ENCODE measurements at places on chromosomes 12 and 14.
A peak's percentile ranks its signal among the peaks of the same experiment; 100 is the strongest.

DNA sequence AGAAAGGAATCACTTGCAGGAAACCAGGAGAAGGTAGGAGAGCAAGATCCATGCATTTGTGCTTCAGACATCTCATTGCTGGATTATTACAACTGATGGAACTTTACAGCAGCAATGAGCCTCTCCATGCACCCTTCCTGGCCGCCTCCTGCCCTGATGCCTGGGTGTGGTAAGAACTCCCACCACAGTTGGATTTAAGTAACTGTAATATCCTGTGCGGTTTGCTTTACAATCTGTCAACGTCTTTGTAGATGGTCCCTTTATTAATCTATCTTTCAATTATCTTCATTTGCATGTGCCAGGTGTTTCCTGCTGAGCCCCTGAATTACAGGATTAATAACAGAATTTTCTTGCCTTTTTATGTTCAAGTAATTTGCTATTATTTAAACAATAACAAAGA is 1300.5 kb upstream of the TMEM132C start:
- no peak for DNase-seq

GRCh38 chr12:65171870-65172269 is 2.5 kb downstream of the LEMD3 start:
- peak; percentile 6 for DNase-seq

DNA sequence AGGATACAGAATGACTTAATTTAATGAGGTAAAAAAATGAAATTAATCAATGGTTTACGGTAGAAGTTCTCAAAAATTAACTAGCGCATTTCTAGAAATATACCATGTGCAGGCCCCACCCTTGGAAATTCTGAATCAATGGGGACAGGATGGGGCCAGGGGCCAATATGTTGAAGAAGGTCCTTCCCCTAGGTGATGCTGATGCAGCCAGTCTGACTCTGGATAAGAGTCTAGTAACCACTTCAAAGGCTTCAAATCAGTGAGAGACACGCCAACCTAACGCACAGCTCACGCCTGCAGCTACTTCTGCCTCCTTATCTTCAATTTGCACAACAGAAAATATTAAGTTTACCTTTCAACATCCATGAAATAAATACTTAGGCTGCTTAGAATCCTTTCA is 14.9 kb downstream of the GIT2 start:
- DNase-seq, result no peak

DNA sequence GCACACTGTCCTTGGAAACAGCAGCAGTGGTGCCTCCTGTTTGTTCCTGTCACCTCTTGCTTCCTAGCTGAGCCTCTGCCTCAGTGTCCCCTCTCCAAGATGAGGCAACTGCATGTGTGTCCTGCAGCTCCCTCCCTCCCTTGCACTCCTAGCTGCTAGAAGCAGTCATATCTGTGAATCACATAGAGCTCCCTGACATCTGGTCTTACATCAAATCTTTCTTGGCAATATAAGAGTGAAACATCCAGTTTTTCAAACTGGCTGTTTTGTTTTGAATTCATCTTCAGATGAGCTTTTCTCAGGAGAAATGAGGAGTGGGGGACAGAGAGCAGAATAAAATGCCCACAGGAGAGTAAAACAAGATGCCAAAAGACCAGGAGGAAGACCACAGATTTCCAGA is 103.7 kb downstream of the VCPKMT start:
- no peak for DNase-seq

DNA sequence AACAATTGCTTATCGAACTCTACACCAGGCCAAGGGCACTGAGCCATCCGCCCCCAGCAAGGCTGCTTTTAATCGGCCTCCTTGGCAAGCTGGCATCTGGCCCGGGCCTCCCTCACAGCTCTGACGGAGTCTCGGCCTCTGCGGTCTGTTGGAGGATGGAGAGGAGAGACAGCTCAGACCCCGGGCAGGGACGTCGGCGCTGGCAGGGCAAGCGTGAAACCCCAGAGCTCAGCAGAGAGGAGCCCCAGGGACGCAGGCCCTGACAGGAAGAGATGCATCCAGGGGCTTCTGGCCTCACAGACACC is 17.5 kb downstream of the CAMKK2 start:
- DNase-seq, result no peak

Measured in NCI-H524 (cell line).